ENCODE measurements at places on chromosomes 6 and 20.

- no peak for DNase-seq
Measured at GRCh38 chr6:130098317-130098716, 79.9 kb downstream of the L3MBTL3 start.

GRCh38 chr6:139135578-139136545, 982 bp downstream of the HECA start:
- DNase-seq = no peak

- no peak for DNase-seq
Measured at GRCh38 chr6:134389129-134389528, 71.2 kb upstream of the SGK1 start.

DNA sequence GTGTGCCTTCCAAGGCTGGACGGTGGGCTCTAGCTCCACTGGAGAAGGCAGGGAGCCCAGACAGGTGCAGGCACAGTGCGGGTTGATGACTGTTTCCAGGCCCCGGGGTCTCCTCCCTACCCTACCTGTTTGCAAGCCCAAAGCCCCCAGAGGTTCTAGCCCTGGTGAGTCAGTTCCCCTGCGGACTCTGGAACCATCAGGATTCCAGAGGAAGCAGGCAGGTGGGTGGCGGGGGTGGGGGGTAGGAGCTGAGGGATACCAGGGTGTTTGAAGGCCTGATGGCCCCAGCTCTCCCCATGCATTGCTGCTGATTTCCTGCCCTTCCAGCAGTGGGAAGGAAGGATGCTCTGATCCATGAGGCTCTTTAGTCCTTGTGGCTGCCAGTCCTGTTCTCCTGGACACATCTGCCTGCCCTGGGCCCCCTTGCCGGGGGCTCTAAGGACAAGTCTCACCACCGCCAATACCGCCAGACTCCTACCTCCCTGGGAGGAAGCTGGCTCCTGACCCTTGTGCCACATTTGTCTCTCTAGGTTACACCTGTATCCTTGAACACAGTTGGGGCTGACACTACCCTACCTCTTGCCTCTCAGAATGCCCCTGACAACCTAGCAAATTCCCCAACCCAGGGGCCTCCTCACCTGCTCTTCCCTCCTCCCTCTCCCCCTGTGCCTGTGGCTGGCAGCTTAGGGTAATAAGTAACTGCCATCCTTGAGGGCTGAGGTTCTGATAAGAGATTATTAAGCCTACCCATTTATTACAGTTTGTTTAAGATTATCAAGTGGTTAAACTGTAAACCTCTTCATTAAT, 21.7 kb downstream of the KCNK5 start:
- DNase-seq = no peak

GRCh38 chr6:136517002-136517401, 33.2 kb downstream of the MAP7 start:
- DNase-seq = no peak

DNA sequence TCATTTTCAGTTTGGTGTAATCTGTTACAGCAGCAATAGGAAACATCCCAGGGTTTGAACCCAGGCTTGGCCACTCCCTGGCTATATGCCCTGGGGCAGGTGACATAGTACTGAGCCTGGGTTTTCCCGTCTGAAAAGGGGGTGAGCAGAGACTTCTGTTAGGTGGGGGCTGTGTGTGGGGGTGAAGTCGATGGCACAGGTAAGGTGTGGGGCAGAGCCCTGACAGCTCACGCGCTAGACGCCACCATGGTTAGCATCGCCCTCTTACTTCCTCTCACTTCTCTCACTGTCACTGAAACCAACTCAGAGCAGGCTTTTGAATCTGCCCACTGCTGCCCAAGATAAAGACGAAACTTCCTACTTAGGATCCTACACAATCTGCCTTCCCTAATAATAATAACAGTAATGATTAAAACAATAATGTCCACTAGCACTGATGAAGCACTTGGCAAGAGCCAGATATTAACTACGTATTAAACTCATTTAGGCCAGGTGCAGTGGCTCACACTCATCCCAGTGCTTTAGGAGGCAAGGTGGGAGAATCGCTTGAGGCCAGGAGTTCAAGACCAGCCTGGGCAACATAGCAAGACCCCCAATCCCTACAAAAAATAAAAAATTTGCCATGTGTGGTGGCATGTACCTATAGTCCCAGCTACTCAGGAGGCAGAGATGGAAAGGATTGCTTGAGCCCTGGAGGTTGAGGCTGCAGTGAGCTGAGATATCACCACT, 117.9 kb upstream of the PTPN1 start:
- DNase-seq = no peak

DNA sequence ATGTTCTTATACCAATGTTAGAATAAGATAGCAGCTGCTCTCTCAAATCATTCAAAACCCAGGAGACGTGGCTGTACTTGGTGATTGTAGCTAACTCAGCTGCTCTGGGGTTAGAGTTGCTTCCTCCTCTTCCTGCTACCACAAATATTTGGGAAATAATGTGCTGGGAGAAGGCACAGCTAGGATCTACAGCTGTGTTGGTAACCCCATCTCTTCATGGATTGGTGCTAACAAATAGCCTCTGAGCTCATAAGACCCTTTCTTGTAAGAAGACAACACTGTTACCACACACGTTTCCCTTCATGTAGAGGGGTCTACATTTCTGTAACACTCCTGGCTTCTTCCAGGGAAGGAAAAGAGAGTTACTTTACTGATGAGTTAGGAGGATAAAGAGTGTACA, 911.0 kb upstream of the CITED2 start:
- no peak for DNase-seq

- no peak for DNase-seq
Measured at GRCh38 chr6:143215771-143216170, 155.1 kb downstream of the AIG1 start.

GRCh38 chr20:48291896-48292295, 506.6 kb upstream of the SULF2 start:
- DNase-seq = no peak

- no peak for DNase-seq
Measured at GRCh38 chr20:63469713-63470101, 2.7 kb downstream of the KCNQ2 start.

GRCh38 chr20:16124911-16125776, 448.1 kb downstream of the KIF16B start:
- no peak for DNase-seq

DNA sequence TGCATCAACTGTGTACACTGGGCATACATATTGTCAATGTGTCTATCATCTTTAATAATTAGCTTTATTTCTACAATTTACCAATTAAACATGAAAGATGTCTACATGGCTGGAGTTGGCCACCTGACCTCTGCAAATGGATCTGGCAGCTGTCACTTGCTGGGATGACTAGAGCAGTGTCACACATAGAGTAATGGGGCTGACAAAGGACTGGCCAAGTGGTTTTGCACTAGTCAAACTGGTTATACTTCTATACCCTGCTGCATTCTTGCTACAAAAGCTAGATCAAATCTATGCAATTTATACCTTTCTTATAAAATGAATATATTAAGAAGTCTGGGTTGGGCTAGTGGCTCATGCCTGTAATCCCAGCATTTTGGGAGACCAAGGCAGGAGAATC, 99.3 kb downstream of the SESN1 start:
- DNase-seq = no peak

- DNase-seq = peak; percentile 18
Measured at GRCh38 chr6:89146718-89147700, 1.2 kb downstream of the PM20D2 start.

DNA sequence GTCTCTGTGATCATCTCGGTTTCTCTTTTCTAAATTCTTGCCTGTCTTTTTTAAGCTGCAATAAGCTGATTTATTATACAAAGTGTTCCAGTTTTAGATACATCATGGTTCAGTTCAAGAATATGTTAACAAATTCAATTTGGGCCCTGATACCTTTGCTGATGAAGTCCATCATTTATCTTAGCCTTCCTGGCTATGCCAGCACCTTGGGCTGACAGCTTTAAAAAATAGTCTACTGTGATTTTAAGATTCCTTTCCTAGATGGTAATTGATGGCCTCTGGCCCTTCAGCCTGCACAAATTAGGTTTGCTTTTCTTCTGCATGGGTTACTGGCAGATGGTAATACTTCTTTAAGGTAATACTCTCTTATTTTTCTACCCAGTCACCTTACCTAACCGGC, 7.1 kb upstream of the TMEM217 start:
- DNase-seq = no peak

GRCh38 chr6:158707120-158707820, 57.4 kb downstream of the SYTL3 start:
- DNase-seq = peak; percentile 89

DNA sequence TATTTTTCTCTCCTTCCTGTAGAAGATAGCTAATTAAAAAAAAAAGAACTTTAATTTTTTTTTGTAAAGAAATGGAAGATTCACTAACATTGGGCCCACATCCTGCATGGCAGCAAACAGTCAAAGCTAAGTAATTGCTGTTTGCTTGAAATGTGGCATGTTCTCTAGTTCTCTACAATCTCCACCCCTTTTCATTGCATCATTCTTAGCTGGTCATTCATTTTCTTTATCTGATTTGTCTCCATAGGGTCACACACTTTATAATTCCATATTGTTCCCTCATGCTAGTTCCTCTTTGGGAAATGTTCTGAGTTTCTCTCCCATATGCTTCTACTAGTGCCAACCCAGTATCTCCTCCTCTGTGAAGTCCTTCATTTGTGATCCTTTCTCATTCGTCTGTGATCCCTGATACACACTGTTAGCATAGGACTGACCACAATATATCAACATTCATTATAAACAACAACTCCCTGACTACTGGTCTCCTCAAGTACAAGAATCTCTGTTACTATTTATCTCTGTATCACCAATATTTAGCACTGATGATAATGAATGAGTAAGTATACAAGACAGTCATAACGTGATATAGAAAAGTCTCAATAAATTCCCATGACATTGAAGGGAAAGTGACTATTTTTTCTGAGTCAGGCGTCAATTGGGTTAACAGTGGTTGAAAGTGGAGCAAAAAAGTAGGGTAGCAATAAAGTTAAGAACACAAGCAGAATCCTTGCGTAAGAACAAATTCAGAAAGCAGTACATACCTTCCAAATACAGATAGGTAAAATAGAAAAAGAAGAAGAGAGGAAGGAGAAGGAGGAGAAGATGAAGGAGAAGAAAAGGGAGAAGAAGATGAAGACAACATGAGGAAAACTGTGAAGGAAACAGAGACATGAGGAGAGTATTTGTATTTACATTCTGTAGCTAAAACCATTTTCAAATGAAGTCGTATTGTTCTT, 33.2 kb upstream of the MYB start:
- DNase-seq = no peak

DNA sequence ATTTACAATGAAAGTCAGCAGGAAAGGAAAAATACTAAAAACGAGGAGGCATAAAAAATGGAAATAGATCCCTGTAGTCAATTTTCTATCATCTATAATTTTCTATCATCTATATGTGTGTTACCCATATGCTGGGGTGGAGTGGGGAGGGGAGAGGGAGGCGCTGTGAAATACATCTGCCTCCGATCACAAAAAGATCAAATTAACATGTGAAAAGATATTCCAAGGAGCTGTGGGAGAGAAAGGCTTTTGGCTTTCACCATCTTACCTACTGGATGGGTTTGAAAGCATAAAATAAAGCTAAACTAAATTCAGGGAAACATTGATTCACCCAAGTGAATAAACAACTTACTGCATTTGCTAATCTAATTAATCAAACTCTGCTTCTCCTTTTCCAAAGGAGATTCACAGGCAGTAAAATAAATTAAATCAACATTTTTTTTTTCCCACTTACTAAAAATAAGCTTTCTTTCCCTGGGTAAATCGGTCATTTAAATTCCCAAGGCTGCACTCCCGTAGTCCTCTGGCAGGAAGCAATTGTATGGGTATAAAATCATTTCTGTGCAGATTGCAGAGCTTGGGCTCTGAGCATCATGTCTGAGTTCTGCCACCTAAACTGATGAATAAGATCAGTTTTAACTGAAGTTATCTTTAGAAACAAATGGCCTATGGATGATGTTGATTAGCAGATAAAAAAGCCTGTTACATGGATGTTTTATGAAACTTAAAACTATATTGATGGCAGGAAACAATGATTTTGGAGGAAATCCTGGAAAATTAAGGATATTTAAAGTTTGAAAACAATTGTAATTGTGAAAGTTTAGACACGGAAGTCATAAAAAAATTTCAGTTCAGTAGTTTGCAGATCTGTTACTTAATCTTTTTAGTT, 147.9 kb downstream of the SOX4 start:
- DNase-seq = no peak

DNA sequence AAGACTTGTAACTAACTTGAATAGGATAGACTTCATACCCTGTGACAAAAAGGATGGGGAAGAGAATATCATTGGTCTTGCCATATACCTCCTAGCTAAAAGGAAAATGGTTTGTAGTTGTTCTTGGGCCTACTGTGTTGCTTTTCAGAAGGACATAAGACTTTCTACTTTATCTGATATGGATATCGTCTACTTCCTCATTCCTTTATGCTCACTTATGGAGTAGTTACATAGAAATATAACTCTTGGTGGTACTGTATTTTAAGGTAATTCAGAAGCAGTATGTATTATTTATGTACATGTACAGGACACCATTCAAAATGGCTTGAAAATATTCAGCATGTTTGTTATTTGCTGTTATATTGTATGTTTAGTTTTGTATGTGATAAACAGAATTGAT, 8.0 kb downstream of the FAM217B start:
- no peak for DNase-seq

- no peak for DNase-seq
Measured at GRCh38 chr6:31831350-31832215, 4.0 kb downstream of the HSPA1B start.

DNA sequence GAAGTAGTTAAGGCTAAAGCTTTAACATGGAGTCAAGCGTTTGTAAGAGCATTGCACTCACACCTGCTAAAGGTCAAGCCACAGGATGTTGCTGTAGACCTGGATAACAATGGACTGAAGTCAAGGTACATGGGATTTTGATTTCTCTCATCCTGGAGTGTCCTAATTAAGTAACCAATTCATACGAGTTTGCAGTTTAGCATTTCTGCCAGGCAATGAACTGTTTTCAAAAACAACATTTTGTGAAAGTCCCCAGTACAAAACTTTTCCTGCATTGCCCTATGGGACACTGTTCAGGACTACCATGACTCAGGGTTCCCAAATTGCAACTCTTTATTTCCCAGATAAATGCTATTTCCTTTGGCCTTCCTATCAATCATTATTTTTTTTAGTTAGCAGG, 17.4 kb upstream of the SIRPB1 start:
- no peak for DNase-seq

- no peak for DNase-seq
Measured at GRCh38 chr6:33163540-33163939, 28.7 kb downstream of the COL11A2 start.

GRCh38 chr6:140049251-140049650, 674.8 kb upstream of the CITED2 start:
- DNase-seq = no peak

- DNase-seq = no peak
Measured at GRCh38 chr20:51826372-51826771, 24.1 kb upstream of the SALL4 start.

GRCh38 chr6:96907498-96907897, 9.8 kb upstream of the NDUFAF4 start:
- no peak for DNase-seq

- no peak for DNase-seq
Measured at GRCh38 chr6:161130541-161130940, 139.0 kb downstream of the MAP3K4 start.

DNA sequence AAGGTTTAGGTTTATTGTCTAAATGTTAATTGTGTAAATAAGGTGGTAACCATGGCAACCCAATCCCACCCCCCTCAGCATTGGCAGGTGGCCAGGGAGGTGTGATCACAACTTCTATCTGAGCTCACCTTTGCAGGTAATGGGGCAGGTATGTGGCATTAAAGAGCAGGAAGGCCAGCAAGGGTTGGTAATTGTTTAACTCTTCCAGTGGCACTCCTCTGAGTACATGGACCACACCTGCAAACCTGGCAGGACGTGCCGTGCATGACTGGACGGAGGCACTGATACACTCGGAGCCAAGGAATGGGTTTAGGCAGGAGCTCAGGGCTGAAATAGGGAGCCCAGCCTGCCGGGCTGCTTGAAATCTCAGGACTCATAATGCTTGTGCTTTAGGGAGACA, 107.0 kb upstream of the BMP2 start:
- DNase-seq = no peak

Measured in HCT116 (cell line).